HT-29 (cell line): ENCODE measurements at places on chromosomes 12 and 14. TPM values are rescaled to one million over a fixed set of nuclear protein-coding genes. Genes with fewer than 3 reads are reported as not detected.
A peak's percentile ranks its signal among the peaks of the same experiment; 100 is the strongest.

DNA sequence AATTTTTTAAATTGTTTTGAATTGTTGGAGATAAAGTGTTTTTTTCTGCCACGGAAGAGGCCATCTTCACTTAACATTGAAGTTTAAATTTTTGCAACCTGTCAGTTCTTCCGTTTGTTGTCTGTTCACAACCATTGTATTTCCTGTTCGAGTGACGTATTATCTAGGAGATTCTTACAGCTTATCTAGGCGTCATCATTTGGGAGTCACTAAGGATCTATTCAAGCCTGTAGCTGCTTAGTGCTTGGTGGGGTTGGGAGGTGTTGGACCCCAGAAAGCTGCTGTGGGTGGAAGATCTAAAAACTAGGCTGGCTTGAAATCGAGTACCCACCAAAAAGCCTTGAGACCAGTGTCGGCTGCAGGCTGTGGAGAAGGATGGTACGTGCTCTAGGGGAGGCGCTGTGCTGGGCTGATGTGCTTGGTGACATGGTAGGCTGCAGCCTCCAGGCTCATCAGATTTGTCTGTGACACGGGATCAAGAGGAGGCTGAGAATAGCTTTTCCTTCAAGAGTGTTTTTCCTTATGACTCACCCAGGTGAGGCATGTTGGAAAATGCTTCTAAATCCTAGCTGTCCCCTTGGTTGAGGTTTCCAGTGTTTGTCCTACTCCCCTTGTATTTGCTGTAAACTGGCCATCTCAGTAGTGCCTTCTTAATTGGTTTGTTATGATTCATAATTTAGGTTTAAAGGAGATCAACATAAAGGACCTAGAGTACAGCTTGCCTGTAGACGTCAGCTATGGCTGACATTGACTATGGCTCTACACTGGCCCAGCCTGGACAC, 57.8 kb downstream of the ATG14 start:
- no peak for DNase-seq

- DNase-seq: no peak
These were observed 60.2 kb downstream of the ANO2 start for GRCh38 chr12:5884866-5885265.

DNA sequence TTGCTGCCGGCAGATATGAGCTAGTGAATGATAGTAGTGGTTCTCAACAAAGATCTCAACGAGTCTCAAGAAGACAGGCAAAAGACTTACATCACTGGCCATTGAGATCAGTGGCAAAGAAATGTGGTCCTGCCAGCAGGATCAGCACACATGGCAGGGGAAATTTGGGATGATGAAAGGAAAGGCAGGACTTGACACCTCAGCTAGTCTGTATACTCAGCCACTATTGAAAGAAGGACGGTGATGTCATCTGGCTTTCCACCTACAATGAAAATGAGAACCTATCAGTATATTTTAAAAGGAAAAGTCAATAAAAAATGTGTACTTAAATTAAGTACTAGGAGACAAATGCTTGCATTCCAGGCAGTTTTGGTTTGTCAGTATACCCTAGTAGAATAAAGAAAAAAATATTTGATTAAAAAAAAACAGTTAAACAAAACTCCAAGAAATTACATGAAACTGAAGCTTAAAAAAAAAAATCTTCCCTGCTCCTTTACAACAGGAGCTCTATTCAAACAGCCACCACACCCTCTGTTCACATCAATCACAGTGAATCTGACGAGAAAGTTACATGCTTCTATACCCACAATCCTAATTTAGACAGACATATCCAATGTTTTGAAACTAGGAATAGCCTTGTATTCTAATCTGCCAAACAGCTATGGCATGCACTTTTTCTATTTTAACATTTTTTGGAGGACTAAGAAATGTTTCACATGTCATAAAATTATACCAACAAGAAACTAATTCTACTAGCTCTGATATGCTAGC, 34.9 kb downstream of the RAD9B start:
- DNase-seq: no peak

The TTLL5 gene
- total RNA-seq: 14.6 and 20.5 TPM in 2 replicates

- DNase-seq: peak; percentile 21
These were observed 341.0 kb upstream of the TMEM132C start for GRCh38 chr12:127925971-127926370.
